Glutamatergic neuron (in vitro differentiated cells): ENCODE measurements at places on chromosomes 3 and 15. TPM values are rescaled to one million over a fixed set of nuclear protein-coding genes. Genes with fewer than 3 reads are reported as not detected.
A peak's percentile ranks its signal among the peaks of the same experiment; 100 is the strongest.

TGM4 gene
- total RNA-seq, result not detected

IL16 gene
- 0.27 TPM for total RNA-seq

CMTM6 gene
- total RNA-seq, result 17.5 TPM

CD96 gene
- not detected for total RNA-seq

NFKBIZ gene
- 8.9 TPM for total RNA-seq

HESX1 gene
- not detected for total RNA-seq

CPEB1 gene
- 15.2 TPM for total RNA-seq

FAM3D gene
- not detected for total RNA-seq

TEX9 gene
- 6.1 TPM for total RNA-seq

KBTBD8 gene
- total RNA-seq, result 8.6 TPM

DNA sequence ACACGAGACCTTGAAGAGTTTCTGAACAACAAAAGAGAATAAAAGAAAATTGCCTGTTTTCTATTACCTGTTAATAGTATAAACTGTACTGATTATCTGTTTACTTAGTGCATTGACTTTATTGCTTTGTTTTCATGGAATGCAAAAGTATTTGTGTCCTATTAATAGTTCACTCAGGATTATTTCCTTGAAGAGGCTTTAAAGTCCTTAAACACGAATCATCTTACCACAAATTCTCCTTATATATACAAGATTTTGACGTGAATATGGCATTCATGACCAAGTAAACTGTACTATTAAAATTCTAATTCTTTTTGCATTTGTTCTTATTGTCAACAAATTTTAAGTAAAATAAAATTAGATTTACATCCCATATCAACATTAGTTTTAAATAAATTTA lies 513.0 kb downstream of the NTRK3 start:
- DNase-seq, result no peak

DNA sequence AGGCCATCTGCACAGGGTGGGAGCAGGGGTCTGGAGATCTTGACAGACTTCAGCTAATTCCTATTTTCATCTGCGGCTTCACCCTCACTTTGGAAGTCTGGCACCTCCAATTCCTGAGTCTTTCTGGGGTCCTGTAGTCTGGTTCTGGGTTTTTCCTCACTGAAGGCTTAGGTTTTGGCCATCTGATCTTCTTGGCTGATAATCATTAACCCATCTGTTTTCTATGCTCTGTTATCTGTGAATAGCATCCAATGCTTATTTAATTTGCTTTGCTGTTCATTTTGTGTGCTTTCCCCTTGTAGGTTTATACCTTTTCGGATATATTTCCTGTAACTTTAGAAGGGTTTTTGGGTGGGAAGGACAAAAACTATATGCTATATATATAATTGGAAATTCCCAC lies 17.6 kb downstream of the TATDN2 start:
- DNase-seq, result no peak

- no peak for DNase-seq
Observed at GRCh38 chr3:128870347-128870746, 9.1 kb upstream of the ACAD9 start.

DNA sequence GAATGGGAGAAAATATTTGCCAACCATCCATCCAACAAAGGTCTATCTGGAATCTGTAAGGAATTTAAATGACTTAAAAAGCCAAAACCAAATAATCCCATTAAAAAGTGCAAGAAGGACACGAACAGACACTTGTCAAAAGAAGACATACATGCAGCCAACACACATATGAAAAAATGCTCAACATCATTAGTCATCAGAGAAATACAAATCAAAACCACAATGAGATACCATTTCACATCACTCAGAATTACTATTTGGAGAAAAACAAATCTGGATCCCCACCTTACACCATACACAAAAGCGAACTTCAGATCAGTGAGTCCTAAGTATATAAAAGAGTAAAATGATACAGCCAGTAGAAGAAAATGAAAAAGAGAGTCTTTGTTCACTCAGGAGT lies 58.6 kb upstream of the MNS1 start:
- DNase-seq, result no peak

DNA sequence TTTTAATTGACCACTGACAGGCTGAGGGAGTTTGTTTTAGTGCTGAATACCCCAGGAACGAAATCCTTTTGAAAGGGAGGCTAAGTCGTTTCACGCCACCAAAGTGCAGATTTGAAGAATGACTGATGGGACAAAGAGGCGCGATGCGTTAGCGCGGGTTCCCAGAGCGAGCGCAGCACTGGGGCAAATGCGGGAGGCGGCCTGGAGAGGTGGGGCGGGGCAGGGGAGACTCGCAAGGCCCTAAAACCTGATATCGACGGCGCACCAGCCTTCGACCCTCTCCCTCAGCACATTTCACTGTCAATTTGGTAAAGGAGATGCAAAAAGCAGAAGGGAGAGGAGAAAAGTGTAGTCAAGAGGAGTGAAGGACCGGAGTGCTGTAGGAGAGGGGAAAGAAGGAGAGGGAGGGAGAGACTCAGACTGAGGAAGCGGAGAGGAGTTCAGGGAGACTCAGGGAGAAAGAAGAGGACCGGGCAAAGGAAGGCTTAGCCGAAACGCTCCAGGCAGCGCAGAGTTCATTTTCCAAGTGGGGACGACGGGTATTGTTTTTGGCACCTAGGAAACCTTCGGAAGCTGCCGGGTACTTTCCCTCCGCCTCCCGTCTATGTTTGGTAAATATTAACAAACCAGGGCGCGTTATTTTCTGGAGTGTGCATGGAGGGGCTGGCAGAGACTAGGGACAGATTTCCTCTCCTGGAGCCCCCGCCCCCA lies 3.8 kb upstream of the FOXB1 start:
- peak; percentile 24 for DNase-seq

GRCh38 chr3:23071758-23072157 lies 131.4 kb upstream of the UBE2E2 start:
- no peak for DNase-seq

GRCh38 chr3:23909341-23909740 lies 7.4 kb downstream of the NKIRAS1 start:
- no peak for DNase-seq

GRCh38 chr3:97952872-97953271 lies 19.4 kb downstream of the RIOX2 start:
- no peak for DNase-seq

- no peak for DNase-seq
Observed at GRCh38 chr3:42513121-42513520, 10.7 kb downstream of the VIPR1 start.

GRCh38 chr15:63832620-63833019 lies 1.1 kb downstream of the HERC1 start:
- no peak for DNase-seq

DNA sequence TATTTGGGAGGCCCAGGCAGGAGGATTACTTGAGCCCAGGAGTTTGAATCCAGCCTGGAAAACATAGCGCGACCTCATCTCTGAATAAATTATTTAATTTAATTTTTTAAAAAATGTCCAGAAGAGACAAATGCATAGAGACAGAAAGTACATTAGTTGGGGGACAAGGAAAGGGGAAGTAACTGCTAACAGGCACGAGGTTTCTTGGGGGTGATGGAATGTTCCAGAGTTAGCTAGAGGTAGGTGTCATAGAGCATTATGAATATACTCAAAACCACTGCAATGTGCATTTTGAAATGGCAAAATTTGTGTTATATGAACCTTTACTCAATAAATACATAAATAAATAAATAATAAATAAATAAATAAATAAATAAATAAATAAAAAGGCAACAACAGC lies 31.7 kb upstream of the CYP11A1 start:
- no peak for DNase-seq

- DNase-seq, result no peak
Observed at GRCh38 chr3:16999871-17000270, 115.1 kb downstream of the PLCL2 start.

DNA sequence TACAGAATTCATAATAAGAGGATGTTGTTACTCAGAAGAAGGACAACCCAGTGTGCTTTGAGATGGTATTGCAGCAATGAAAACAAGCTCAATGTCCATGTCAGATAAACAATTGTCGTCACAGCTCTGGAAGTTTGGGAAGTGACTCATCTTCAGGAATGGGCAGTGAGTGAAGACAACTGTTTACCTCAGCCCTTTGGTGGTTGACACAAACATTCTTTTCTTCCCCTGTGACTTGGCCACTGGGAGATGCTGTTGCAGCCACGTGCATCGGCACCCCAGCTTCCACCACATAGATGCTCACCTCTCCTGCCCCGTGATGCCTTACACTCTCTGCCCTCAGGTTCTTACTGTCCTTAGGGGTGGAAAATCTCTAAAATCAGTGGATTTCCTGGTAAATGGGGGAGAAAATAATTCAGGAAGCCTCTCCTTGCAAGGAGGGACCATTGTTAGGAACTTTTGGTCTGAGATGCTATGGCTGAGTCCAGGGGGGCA lies 114.1 kb upstream of the GALNT15 start:
- DNase-seq, result no peak
